ENCODE measurements at places on chromosomes 7 and 10. TPM values are rescaled to one million over a fixed set of nuclear protein-coding genes. Genes with fewer than 3 reads are reported as not detected.

- DNase-seq, result no peak
Measured at GRCh38 chr10:97075961-97076525, 109.7 kb downstream of the SLIT1 start.

- no peak for DNase-seq
Measured at GRCh38 chr10:71740069-71740653, 20.6 kb upstream of the C10orf105 start.

Gene ZCWPW1
- 9.4 TPM for total RNA-seq

- DNase-seq, result peak; percentile 60
Measured at GRCh38 chr7:2824678-2825461, 19.2 kb downstream of the GNA12 start.

Gene FFAR4
- 0.55 TPM for total RNA-seq

Gene CNNM1
- total RNA-seq, result 2.2 TPM

DNA sequence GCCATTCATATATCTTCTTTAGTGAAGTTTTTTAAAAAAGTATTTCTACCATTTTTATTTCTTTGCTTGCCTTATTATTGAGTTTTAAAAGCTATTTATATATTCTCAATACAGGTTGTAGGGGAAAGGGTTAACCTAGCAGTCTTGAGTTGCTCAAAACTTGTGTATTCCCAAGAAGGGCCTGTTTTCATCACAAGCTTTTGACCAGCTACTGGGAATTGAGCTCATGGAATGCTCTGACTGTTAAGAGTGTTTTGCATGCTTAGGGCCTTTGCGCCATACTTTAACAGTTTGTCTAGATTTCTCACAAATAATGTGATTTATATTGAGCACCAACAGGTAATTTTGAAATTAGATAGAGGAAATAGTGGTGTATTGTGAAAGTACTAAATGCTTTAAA is 72.0 kb upstream of the CALCR start:
- DNase-seq, result no peak

Gene SYT15B
- 1.4 TPM for total RNA-seq

DNA sequence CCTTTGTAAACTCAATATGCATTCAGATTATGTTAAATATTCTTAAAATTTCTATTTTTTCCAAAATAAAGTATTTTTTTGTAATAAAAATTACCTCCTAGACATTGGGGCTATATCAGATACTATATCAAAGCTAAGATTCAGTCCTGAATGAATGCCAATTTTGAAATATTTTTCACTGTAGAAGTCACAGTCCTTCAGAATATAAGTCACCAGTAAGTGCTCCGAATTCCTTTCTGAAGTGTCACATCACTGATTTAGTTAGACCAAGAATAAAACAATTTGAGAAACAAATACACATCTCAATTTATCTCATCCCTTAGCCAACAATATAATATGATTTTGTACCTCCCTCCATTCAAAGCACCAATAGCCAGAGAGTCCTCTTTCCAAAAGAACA is 33.9 kb upstream of the GSAP start:
- no peak for DNase-seq

GRCh38 chr7:4931943-4932342 is 27.0 kb downstream of the MMD2 start:
- peak; percentile 70 for DNase-seq

Gene ATP6V0A4
- not detected for total RNA-seq

DNA sequence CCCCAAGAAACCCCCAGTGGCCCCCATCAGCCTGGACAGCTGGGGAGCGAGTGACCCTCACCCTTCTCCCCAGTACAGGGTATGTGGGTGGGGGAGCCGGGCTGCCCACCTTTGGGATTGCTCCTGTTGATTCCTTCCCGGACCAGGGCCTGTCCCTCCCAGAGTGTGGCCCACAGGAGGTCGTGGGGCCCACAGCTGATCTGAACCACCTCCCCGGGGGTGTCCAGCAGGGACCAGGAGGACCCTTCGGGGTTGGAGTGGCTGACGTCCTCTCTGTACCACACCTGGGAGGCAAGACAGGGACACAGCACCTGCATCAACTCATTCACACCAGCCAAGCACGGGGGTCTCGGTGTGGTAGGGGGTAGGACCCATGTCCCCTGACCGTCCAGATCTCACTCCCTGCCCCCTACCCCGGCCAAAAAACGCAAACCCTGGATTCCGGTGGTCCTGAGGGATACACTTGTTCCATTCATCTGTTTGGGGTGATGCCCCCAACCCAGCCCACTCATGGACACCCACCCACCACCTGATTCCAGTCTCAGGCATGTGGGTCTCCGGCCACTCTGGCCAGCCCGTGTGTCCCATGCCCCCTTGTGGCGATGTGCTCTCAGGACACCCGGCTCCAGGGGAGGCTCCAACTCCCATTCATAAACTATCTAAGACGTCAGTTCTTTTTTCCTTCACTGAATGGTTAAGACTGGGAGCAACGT is 10.9 kb downstream of the TECPR1 start:
- no peak for DNase-seq

DNA sequence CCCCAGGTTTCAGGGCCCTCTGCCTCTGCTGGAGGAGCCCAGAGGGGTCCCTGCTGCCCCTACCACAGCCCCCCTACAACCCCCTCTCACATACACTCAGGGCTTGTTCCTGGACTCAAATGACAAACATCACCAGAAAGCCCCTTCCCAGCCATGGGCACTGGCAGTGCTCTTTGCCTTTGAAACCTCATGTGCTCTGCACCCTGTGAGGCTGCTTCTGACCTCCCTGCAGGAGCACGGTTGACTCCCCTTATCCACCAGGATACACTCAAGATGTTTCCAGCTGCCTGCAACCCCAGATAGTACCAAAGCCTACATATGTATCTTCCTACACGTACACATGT is 3.5 kb upstream of the ADIRF start:
- no peak for DNase-seq

- DNase-seq, result no peak
Measured at GRCh38 chr10:23981520-23982309, 227.2 kb upstream of the KIAA1217 start.

Gene BCAP29
- 142 TPM for total RNA-seq

GRCh38 chr10:22810643-22811465 is 96.5 kb upstream of the PIP4K2A start:
- no peak for DNase-seq

DNA sequence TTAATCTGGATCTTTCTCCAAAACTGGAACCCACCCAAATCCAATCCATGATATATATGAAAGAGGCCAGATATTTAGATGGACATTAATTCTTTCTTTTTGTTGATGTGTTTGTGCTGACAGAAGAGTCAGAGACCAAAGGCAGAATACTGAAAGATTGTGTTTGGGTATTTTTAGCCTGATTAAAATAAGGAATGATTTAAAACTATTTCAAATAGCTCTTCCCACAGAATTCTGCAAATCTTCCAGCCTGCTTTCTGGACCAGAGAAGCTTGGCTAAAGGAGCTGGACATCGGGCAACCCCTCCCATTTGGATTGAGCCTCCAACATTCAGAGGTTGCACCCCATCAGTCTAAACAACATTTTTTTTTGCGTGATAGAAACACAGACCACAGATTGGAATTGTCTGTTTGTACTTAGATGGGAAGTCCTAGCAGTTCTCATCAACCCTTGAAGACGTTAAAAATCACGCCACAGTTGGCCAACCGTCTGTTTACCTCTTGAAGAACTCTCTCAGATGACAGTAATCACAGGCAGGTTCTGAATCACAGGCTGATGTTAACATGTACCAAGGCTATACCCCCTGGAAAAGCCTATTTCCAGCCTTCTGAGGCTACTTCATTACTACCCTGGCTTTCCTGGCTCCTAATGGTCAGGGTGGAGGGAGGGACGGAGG is 155.2 kb upstream of the NRP1 start:
- no peak for DNase-seq

DNA sequence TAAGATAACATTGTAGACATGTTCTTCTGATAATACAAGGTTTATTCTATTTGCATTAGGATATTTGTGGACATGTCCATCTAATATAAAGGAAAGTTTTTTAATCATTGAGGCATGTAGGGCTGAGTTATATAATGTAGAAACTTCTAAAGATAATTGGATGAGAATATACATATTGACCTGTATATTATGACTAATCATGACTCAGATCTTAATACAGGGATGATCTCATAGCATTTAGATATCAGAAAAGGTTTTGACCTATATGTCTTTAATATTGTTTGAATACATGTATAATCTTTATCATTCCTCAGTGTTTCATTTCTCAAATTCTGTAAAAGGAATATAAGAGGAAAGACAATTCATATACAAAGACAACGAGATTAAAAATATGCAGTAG is 39.2 kb downstream of the CD36 start:
- no peak for DNase-seq

GRCh38 chr7:18450019-18450418 is 45.5 kb upstream of the HDAC9 start:
- DNase-seq, result no peak

Gene FIGNL1
- total RNA-seq, result 7.5 TPM

DNA sequence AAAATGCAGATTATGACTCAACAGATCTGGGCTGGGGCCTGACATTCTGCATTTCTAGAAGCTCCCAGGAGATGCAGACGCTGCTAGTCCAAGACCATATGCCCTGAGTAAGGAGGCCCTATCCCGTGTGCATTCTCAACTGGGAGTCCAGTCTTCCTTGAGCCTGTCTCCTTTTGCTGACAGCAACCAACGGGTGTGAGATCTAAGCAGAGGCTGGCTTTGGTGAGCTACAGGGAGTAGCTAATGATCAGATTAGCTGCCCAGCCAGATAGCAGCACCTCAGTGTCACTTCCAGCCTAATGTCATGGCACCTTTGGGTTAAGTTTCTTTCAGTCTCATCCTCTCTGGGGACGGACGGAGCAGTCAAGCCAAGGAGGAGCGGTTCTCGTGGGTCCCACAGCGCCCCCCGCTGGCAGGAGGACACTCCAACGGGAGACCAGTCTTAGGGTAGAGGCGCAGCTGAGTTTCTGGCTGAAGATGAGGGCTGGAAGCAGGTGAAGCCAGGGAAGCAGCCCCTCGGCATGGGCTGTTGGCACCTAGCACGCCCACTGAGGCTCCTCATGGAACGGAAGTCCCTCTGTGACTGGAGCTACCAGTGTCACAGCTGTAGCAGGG is 154.0 kb downstream of the CCDC3 start:
- DNase-seq, result no peak

Gene OR2A1
- total RNA-seq, result 0.16 TPM

DNA sequence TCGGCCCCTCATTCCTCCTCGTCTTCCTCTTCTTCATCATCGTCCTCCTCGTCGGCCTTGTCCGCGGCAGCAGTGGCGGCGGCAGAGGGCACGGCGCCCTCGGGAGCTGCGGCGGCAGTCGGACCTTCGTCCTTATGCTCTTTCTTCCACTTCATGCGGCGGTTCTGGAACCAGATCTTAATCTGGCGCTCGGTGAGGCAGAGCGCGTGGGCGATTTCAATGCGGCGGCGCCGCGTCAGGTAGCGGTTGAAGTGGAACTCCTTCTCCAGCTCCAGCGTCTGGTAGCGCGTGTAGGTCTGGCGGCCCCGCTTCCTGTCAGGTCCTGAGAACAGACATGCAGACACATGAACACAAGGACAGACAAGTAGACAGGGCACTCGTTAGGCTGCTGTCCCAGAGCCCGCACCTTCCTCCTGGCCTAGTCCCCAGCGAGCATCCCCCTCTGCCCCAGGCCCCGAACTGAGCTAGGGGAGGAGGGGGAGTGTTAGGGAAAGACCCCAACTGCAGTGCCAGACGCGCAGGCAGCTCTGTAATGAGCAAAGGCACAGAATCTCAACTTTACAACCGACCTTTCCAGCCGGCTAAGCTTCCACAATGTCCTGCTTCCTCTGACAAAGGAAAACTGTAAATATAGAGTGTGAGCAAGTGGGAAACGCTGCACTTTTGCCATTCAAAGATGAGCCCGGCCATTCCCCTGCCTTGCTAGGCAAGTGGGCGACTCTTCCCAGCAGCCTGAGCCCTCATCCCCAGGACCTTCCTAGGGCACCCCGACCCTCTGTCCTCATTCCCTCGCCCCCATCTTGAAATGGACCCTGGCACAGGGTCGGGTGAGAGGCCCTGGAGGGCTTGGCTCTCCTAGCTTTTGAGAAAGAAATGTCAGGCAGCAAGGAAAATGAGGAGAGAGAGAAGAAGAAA is 1.3 kb downstream of the HOXA7 start:
- peak; percentile 68 for DNase-seq

- DNase-seq, result peak; percentile 58
Measured at GRCh38 chr10:132390921-132391675, 5.9 kb upstream of the PWWP2B start.

DNA sequence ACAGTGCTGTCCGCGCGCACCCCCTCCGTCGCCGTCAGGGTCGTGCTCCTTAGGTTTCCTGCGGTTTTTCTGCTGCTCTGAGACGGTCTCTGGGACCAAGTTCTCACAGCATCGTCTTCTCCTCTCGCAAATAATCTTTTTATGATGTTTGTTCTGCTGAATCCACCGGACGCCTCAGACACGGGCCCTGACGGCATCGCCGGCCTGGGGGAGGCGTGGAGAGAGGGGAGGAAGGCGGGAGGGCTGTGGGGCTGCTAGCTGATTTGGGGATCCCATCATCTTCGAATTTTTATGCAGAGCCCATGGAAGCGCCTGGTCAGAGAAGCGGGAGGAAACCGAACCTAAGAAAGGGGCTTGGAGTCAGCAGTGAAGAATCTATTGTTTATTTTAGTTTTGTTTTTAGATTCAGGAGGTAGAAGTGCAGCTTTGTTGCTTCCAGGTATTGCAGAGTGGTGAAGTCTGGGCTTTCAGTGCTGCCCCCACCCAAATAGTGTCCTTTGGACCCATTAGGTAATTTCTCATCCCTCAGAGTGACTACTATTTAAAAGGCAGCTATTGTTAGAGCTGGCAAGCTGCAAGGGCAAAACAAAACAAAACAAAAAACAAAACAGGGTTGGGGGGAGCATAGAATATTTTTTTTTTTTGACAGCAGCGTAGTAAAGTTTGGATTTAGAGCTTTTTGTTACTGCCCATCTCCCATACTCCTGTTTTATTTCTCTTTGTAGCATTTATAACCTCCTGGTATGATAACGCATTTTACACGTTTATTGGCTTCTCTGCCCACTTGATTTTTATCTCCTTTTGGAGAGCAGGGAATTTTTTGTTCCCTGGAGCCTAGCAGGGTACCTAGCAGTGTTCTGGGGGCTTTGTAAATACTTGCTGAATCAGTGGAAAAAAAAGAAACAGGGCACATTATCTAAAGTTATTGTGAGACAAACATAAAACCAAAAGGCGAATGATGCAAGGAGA is 92.6 kb downstream of the SPAG6 start:
- peak; percentile 77 for DNase-seq

- DNase-seq, result peak; percentile 58
Measured at GRCh38 chr7:76428868-76429805, 4.4 kb downstream of the ZP3 start.

Gene SAMD9L
- total RNA-seq, result 5.3 TPM

Gene GIMAP1
- 5.3 TPM for total RNA-seq

DNA sequence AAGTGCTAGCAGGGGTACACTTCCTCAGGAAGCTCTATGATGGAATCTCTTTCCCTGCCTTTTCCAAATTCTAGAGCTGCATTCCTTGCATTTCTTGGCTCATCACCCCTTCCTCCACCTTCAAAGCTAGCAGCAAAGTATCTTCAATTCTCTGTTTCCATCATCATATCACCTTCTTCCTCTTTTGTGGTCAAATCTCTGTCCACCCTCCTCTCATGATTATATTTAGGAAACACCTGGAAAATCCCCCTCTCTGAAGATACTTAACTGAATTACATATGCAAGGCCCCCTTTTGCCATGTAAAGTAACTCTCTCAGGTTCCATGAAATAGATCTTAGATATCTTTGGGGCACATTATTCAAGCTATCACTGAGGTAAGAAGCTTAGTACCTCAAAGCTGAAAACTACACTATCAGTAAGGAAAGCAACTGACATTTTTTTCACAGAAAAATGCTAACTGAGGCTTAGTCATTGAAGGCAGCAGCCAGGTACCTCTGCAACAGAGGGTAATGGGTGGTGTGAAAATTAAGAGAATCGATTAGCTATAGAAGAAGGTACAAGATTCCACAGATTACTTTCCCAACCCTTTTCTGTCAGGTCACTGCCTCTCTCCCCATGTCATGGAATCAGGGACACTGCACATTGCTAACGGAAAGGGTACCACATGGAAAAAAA is 197.3 kb downstream of the MACC1 start:
- DNase-seq, result no peak
